ENCODE measurements at places on chromosomes 13 and 19.

- no peak for DNase-seq
Measured at GRCh38 chr13:75645141-75645540, 9.0 kb downstream of the LMO7 start.

GRCh38 chr13:33745370-33746324 is 72.3 kb upstream of the RFC3 start:
- DNase-seq: no peak

DNA sequence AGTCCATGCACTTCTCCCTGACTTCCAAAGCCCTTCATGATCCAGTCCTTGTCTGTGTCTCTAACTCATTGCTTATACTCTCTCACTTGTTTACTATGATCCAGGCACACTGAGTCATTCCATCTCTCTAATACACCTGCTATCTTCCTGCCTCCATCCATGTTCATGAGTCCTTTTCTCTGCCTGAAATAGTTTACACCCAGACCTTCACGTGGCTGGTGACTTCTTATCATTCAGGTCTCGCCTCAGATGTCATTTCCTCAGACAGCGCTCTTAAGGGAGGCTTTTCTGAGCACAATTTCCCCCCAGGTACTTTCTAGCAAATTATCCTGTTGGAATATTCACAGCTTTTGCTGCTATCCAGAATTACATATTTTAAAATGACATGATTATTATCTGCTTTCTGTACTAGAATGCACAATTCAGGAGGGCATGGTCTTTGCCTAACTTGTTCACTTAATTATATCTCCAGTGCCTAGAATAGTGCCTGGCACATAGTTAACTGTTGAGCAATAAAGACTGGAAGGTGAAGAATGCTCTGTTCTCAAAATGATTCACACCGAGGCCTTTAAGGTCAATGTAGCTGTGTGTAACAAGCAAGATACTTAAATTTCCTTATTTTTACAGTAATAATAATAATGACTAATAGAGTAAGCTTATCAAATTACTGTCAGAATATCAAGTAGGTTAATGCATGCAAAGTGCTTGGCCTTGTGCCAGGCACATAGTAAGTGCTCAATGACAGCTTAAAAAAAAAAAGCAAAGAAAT is 183.7 kb upstream of the SPRY2 start:
- DNase-seq: no peak

- DNase-seq: no peak
Measured at GRCh38 chr19:623175-623916, 10.0 kb downstream of the POLRMT start.

- DNase-seq: no peak
Measured at GRCh38 chr13:70370924-70371323, 262.7 kb upstream of the KLHL1 start.

GRCh38 chr13:66689628-66690027 is 540.5 kb downstream of the PCDH9 start:
- DNase-seq: no peak

GRCh38 chr13:33229446-33230177 is 55.9 kb downstream of the STARD13 start:
- DNase-seq: no peak

DNA sequence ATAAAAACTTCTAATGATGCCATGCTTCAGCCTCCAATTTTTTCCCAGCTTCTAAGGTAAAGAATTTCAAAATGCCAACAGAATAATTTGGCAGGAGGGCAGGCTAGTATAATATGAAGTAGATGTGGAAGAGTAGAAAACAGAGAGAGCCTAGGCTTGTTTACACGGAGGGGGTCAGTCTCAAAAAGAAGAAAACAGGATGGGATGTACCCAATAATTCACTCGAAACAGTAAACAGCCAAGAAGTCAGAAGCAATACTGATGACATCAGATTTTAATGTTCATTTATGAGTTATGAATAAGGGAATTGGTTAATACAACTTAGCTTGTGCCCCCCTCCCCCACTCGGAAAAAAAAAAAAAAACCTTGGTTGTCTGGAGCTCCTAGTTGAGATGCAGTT is 422.5 kb downstream of the FOXO1 start:
- no peak for DNase-seq

DNA sequence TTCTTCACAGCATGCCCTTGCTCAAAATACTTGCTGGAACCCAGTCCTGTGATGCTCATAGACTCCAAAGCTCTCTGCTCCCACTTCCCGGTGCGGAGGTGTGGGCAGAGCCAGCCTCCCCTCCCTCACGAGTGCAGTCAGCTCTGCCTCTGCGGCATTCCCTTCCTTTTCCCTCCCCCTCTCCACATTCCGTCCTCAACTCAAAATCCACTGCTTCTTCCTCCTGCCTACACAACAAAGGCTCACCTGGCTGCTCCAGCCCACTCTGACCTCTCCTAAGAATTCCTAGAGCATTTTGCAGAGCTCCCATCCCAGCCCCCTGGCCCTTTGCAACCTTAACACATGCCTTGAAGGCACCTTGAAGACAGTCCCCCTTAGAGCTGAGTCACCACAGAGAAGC is 527.9 kb downstream of the MYO16 start:
- no peak for DNase-seq

- DNase-seq: no peak
Measured at GRCh38 chr19:32945260-32945659, 26.5 kb downstream of the CEP89 start.

GRCh38 chr19:39325778-39326665 is 5.4 kb upstream of the LRFN1 start:
- DNase-seq: no peak

DNA sequence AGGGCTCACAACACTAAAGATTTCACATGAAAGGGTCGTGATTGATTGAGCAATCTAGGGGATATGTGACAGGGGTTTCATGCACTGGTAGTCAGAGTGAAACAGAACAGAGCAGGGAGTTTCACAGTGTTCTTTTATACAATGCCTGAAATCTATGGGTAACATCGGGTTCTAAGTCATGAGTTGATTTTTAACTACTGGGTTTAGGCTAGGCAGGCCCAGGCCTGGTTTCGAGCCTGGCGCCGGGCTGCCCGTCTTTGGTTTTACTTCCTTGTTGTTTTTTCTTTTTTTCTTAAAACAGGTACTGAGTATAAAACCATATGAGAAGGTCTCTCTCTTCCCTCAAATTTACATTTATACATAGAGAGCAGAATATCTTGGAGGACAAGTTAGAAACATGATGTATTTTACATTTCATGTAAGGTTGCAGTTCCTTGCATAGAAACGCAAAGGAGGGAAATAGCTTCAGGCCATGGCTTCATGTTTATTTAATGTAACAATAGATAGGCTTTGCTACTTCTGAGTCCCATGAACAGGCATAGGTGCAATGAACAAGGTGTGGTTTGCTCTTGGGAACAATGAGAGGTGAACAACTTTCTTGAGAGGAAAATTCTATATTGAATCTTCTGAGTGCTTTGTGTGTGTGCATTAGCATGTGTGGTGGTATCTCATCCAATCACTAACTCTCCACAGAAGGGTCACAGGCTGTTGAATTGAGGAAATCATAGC is 128.9 kb upstream of the RXFP2 start:
- no peak for DNase-seq

GRCh38 chr13:21202767-21203531 is 26.5 kb downstream of the MRPL57 start:
- no peak for DNase-seq

DNA sequence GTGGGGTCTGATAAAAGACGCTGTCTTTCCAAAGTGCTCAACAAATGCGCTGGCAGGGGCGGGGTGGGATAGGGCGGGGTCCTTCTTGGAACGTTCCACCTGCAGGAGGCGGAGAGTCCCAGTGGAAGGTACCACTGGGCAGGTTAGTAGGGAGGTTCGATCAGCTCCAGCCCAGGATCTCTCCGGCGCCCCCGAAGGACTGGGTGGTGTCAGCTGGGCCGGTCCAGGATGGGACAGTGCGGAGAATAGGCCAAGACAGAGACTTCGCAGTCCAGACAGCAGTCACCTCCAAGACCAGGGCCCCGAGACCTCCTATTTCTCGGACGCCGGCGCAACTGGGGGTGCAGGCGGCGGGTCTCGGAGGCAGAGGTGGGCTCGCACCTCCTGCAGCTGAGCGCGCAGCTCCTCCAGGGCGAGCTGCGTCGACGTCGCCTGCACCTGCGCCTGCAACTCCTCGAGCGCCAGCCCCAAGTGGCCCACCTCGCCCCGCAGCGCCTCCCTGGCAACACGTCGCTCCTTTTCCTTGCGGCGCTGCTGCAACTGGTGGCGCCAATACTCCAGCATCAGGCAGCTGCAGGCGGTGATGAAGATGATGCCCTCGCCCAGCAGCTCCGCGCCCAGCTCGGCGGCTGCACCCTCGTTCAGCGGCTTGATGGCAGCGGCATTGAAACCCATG is 21.6 kb downstream of the VASP start:
- no peak for DNase-seq

DNA sequence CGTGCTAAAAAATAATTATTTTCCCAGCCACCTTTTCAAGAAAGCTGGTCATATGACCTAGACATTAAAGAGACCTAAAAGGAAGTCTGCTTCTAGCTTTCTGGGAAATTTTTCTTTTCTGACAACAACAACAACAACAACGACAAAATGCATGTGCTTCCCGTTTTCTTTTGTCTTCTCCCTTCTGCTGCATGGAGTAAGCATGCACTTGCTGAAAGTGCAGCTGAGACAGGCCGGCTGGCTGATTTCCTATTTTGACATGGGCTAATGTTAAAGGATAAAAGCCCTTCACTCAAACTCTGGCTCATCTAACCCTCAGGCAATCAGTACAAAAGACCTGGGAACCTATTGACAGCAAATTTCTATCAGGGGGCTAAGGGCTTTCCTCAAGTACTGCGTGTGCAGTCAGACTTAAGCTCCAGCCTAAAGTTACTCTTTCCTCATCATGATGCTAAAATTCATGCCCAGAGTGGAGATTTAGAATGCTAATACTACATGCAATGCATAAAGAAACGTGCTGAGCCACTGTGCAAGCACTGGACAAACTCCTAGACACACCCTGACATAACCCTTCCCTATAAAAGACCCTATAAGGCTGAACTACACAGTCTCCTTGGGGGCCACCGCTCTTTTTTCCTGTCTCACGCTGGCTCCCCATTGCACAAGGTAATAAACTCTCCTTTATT is 811.1 kb downstream of the UQCRFS1 start:
- DNase-seq: no peak

DNA sequence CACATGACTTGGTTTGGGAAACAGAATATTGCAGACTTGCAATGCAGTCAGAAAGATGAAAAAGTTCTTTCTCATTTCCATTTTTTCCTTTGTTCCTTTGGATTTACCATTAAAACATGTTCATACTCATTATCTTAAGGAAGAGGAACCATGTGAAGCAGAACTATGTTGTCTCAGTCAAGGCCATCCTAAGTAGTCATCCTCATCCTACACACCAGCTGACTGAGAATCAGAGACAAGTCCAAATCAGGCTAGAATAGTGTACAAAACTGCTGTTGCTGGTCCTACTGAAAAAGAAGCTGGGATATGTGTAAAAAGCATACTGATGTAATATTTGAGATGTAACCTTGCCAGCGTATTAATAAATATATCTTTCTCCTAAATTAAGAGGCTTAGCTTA is 433.4 kb downstream of the SLITRK5 start:
- DNase-seq: no peak

GRCh38 chr19:44943801-44944249 is 1.8 kb downstream of the APOC4 start:
- DNase-seq: no peak

GRCh38 chr13:46866150-46866549 is 30.7 kb downstream of the HTR2A start:
- no peak for DNase-seq

GRCh38 chr13:110356362-110356761 is 49.3 kb downstream of the COL4A2 start:
- DNase-seq: no peak

DNA sequence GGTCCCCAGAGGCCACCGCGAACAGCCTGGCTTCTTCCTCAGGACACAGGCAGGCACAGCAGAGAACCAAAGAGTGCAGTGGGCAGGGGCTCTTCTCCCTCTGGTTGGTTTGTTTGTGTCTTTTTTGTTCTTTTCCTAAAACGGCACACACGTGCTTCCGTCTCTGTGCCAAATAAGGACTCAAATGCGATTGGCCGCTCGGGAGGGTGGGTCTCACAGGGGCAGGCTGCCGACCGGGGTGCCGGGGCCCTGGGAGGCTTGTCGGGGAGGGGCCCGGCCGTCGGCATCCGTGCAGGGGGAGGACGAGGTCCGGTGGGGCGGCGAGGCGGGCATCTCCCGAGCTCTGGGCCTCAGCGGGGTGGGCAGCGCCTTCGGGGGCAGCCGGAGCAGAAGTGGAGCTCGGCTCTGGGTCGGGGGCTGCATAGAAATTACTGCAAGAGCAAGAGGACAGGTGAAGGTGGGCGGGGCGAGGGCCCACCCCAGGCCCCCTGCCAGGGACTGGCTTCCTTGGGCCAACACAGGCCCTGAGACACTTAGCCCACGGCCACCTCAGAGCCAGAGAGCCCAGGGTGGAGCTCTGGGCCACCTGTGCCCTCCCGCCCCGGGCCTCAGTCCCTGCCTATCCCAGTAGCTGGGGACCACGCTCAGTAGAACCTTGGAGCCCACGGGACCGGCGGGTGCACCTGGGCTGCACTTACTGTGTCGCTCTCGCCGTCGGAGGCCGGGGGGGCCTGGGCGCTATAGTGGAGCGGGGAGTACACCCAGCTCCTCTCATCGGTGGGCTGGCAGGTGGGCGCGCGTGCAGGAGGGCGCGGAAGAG is 6.4 kb upstream of the CACTIN start:
- no peak for DNase-seq

DNA sequence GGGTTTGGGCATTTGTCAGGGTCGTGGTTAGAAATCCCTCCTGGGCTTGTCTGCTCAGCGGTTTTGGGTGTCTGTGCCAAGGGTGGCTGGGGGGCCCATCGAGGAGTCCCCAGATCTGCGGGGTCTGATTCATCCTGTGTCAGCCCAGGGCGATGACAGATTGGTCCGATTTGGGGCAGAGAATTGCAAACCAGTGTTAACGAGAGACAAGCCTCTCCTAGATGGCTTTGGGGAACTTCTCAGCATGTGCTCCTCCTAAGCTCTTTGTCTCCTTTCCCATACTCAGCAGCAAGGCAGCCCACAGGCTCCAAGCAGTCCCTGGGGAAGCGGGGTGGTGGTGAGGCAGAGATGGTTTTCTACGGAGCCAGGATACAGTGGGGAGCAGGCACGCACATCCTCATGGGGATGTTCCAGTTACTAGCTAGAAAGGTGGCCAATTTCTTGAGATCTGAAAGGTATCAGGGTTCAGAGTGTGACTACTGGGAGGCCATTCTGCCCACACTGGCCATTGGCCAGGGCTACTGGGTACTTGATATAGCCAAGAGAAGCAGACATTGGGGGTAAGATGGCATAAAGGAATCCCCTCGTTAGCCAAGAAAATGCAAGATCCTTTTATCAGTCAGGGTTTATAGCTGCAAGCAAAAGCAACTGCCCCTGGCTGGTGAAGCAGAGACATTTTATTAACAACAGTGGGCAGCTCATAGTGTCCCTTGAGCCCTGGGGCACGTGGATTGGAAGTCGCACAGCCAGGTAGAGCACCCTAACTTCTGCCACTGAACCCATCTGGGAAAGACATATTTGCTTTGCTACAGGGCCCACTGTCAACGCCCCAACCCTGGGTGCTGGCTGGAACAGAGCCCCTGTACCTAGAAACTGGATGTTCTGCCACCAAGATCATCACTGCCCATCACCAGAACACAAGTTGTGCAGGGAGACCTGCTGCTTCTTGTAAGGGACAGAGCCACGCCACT is 63.6 kb downstream of the RGCC start:
- DNase-seq: no peak

GRCh38 chr13:23510979-23511735 is 59.1 kb upstream of the TNFRSF19 start:
- no peak for DNase-seq

- DNase-seq: no peak
Measured at GRCh38 chr19:32223595-32224370, 121.6 kb upstream of the ZNF507 start.

GRCh38 chr19:15265850-15266248 is 33.6 kb upstream of the EPHX3 start:
- no peak for DNase-seq

Measured in LoVo (cell line).